NCI-H1092 (cell line): ENCODE measurements at places on chromosomes 11 and 22.
A peak's percentile ranks its signal among the peaks of the same experiment; 100 is the strongest.

GRCh38 chr11:278001-278951, at the start of gene NLRP6:
Gene NLRP6 (plus strand): TSS chr11:278407. CDS start chr11:278570, 163 bp downstream.
- DNase-seq = no peak

- peak; percentile 18 for DNase-seq
Measured at GRCh38 chr11:67613960-67614715, 7.4 kb downstream of the NDUFV1 start.

GRCh38 chr11:44993971-44994704, 43.5 kb upstream of the TP53I11 start:
- peak; percentile 49 for DNase-seq

GRCh38 chr11:30128269-30128932, 102.4 kb upstream of the FSHB start:
- DNase-seq = peak; percentile 2

- no peak for DNase-seq
Measured at GRCh38 chr11:66688561-66689534, 11.2 kb upstream of the RBM4B start.

- no peak for DNase-seq
Measured at GRCh38 chr22:41350087-41350486, 31.7 kb upstream of the TEF start.

- DNase-seq = no peak
Measured at GRCh38 chr22:40331706-40332105, 14.6 kb upstream of the ADSL start.

DNA sequence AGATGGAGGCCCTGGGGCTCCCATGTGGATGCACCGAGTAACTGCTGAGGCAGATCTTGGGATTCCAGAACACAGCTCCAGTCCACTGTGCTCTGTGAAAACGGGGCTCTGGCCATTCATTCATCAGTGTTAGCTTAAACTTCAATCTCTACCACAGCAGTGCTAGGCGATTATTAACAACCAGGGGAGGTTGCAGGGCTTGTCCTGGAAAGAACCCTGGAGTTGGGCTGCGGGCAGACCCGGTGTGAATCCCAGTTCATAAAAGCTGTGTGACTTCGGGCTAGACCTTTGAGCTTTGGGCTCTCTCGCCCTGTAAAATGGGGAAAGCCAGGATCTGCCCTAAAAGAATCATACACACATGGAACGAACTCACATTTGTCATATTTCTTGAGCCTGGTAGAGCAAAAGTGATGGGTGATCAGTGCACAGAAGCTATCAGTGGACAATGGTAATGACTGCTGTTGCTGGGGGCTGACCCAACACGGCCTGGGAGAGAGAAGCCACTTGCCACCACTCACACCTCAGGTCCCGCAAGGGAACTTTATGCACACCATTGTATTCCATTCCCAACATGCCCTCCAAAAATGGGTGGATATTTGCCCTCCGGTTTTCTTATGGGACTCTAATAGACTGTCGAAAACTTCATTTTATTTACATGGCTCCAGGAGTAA, 15.6 kb upstream of the CRYBB3 start:
- DNase-seq = no peak

DNA sequence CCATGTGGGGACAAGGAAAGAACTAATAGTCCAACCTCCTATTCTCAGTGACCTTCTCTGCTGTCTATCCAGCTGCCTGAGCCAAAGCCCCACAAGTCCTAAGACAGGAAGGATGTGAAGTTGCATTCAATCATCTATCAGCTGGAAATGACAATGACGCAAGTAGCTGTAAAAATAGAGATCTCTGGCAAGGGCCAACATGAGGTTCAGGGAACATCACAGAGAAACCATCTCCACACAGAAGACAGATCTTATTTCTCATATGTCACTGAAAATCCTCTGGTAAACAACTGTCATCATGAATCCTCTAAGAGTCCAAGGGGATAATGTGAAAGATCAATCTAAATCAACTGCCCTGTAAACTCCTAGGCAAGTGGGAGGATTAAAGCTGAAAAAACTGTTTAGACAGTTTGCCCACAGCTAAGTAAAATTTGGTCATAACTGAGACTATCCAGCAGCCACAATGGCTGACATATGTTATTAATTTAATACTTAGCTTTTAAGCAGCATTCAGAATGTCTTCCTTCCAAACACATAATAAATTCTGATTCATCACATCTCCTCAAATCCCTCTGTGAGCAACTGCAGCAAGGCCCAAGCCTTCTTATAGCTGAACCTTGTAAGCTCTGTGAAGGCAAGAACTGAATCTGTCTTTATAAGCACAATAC, 52.1 kb downstream of the ALG9 start:
- no peak for DNase-seq

DNA sequence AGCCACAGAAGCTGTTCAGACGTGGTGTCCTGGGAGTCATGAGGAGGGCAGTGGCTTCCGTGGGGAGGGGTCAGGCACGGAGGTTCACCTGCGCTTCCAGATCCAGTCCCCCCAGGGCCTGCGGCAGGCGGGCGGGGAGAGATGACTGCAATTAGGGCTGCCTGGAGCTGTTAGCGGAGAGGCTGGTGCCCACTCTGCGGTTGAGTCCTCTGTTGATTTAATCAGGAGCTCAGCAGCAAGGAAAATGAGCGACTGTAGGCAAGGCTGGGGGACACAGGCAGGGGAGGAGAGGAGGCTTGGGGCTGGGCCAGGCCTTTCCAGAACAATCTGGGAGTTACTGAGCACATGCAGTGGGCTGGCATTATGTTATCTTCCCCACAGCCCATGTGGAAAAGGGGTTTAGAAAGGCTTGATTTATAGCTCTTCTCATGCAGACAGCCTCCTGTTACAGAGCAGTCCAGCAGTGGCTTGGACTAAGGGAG, 13.1 kb downstream of the PLCB3 start:
- DNase-seq = no peak

- peak; percentile 73 for DNase-seq
Measured at GRCh38 chr22:31346255-31346732, at the start of gene PATZ1. Gene PATZ1 (minus strand): TSS chr22:31346346. CDS start chr22:31345602, 744 bp downstream.

- no peak for DNase-seq
Measured at GRCh38 chr22:48636746-48637145, 1190.9 kb downstream of the BRD1 start.
